Endothelial cell (in vitro differentiated cells): ENCODE measurements at places on chromosomes 7 and 10.

DNA sequence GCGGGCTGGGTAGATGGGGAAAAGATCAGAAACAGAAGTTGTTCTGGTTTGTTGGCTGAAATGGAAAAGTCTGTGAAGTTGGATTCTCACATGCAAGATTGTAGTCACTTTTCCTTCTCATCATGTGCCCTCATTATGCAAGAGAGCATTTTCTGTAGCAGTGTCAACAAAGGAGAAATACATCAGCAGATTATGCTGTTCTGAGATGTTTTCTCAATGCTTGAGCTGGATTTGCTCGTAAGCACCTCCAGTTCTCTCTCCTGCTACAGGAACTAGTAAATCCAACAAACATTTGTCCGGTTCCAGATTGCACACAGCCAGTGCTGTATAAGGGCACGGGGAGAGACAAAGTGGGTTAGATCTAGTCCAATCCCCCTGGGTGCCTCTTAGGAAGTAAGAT lies 90.0 kb downstream of the GATA3 start:
- DNase-seq = no peak

DNA sequence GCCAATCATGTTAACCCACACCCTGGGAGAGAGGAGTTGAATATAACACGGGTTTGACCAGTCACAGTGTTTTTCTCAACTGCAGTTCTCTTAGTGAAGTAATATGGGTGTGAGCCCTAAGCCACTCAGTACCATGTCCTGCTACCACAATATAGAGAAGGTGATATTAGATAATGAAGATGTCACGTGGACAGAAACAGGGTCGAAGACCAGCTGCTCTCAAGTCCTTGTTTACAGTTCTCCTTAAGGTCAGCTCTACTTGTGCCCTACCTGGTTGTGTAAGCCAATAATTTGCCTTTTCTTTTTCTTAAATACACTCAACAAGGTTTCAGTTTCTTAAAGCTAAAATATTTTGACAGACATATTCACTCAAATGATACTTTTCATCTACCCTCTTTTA lies 128.3 kb upstream of the POT1 start:
- DNase-seq = no peak

DNA sequence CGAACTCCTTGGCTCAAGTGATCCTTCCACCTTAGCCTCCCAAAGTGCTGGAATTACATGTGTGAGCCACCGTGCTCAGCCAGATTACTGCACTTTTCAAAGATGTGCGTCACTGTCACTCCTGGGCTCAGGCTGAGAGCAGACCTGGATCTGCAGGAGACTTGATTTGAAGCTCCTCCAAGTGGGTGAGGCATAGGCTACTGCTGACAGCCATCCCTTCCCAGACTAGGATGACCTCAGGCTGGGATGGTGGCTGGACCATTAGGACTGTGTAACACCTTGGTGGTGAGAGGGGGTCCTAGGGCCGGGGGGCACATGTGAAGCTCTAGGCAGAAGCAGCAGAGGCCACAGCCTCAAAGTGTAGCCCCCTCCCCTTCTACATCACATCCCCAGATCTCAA lies 8.2 kb upstream of the SRRM3 start:
- DNase-seq = no peak

GRCh38 chr7:1015196-1016121 lies 28.9 kb upstream of the GPR146 start:
- no peak for DNase-seq

DNA sequence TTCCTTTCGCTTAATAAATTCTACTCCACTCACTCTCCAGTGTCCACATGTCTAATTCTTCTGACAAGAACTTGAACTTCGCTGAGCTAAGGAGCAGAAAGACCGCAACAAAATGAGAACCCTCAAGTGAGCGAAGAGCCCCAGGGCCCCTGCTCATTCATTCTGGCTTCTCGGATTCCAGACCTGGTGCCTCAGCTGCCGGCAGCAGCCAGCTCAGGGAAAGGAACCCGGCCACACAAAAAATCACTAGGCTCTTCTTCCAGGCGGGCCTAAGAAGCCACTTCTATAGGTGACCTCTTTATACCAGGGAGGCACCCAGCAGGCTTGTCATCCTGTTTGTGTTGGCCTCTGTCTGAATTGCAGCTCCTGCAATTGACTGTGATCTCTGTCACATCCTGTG lies 33.3 kb downstream of the OTUD1 start:
- no peak for DNase-seq

- DNase-seq = no peak
Observed at GRCh38 chr10:7797582-7797981, 9.6 kb downstream of the ATP5F1C start.

- DNase-seq = no peak
Observed at GRCh38 chr7:50674896-50675835, 107.5 kb downstream of the GRB10 start.

- DNase-seq = no peak
Observed at GRCh38 chr7:80686576-80686975, 48.1 kb downstream of the CD36 start.

GRCh38 chr10:29658984-29659965 lies 24.5 kb upstream of the SVIL start:
- peak; percentile 14 for DNase-seq

- DNase-seq = no peak
Observed at GRCh38 chr10:17847585-17848296, 38.6 kb downstream of the MRC1 start.

DNA sequence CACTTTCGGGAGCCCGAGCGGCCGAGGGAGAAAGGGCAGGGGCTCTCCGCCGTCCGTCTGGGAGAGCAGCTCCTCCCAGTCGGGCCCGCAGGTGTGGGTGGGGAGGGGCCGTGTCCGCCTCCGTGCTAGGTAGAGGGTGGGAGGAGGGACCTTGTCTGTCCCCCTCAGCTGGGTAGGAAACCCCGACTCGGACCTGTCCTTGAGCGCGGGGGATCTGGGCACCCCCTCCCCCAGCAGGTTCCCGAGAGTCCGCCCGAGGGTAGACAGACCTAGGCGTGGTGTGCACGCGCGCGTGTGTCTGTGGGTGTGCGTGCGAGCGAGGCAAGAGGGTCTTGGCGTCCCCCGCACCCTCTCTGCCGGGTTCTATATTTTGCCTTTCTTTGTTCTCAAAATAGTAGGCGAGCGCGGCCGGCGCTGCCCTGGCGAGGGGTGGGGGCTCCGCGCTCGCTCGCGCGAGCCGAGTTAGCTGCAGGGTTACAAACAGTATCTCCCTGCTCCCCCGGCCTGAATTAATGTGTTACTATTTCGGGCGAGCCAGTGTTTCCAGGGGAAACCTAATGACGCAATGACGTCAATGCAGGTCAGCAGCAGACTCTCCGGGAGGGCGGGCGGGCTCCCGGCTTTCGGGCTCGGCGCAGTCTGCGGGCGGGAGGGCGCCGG lies 73.9 kb upstream of the LEP start:
- peak; percentile 26 for DNase-seq

DNA sequence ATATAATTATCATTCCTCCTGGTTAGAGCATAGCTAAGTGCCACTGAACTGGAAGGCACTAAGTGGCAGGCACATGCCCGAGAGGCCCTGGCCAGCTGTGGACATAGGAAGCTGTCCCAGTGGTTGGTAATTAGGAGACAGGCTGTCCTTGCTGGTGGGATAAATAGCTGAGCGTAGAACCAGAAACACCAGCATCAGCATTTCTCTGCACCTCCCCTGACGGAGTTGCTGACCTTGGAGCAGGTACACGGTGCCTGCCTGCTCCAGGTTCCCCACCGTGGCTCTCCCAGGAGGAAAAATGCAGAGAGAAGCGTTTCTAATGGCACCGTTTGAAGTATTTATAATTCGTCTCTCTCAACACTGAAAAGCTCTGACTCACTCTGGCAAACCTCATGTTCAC lies 5.6 kb upstream of the ABLIM1 start:
- DNase-seq = no peak

GRCh38 chr10:73965890-73966768 lies 31.8 kb upstream of the VCL start:
- DNase-seq = peak; percentile 67

- no peak for DNase-seq
Observed at GRCh38 chr7:105297985-105298384, 90.7 kb downstream of the SRPK2 start.

- no peak for DNase-seq
Observed at GRCh38 chr10:93261089-93261488, 187.4 kb downstream of the CYP26A1 start.

- no peak for DNase-seq
Observed at GRCh38 chr10:51000976-51001375, 73.3 kb upstream of the PRKG1 start.

DNA sequence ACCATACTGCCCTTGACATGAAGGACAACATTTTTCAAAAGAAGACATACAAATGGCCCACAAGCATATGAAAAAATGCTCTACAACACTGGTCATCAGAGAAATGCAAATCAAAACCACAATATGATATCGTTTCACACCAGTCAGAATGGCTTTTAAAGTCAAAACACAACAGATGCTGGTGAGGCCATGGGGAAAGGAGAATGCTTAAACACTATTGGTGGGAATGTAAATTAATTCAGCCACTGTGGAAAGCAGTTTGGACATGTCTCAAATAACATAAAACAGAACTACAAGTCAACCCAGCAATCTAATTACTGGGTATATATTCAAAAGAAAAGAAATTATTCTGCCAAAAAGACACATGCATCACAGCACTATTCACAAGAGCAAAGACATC lies 4.2 kb upstream of the NT5C3A start:
- no peak for DNase-seq

DNA sequence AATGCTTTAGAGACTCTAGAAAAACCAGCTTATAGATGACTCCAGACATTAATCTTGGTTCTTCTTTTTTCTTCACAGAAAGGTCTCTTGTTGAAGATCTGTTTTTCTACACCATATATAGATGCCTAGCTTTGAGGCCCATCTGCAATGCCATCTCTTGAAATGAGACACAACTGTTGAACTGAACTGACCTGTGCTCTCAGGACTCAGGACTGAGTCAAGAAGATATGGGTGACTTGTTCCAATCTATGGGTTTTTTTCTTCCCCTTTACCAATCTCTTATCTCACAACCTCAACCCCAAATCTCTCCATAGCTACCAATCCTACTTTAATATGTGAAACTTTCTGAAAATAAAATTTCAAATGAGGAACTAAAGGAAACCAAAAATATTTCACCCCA lies 194.7 kb downstream of the SNX13 start:
- no peak for DNase-seq

DNA sequence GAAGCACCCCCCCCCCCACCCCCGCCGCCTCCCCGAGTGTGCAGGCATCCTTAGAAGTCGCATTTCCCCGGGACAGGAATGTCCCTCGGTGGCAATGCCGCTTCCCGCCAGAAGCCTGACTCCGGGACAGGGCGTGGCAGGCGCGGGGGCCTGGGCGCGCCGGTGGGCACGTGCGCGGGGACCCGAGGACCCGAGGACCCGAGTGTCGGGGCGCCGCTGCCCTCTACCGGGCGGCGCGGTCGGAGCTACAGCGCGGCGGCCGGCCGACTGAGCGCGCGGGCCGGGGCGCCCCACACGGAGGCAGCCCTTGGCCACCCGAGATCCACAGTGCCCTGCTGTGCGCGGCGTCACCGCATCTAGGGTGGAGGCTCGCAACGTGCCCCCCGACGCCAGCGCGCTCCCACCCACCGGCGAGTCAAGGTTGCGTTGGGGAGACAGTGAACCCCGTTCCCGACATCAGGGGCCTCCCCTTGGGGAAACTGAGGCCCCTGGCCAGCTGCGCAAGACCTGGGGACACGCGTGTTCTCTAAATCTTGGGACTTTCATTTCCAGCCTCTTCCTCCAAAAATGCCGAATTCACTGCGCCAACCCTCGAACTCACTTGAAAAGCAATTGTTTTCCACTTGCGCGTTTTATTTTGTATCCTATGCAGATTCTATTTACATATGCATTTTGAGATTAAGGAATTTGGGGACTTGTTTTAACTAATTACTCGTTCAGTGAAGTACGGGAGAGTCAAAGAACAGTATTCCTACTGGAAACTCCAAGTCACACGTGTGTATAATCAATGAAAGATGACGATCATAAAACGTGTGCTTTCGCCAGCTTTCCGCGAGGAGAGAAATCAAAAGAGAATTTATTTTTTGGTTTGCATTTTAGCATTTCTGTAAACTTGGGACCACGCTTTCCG lies 3.1 kb upstream of the CUX1 start:
- peak; percentile 62 for DNase-seq

DNA sequence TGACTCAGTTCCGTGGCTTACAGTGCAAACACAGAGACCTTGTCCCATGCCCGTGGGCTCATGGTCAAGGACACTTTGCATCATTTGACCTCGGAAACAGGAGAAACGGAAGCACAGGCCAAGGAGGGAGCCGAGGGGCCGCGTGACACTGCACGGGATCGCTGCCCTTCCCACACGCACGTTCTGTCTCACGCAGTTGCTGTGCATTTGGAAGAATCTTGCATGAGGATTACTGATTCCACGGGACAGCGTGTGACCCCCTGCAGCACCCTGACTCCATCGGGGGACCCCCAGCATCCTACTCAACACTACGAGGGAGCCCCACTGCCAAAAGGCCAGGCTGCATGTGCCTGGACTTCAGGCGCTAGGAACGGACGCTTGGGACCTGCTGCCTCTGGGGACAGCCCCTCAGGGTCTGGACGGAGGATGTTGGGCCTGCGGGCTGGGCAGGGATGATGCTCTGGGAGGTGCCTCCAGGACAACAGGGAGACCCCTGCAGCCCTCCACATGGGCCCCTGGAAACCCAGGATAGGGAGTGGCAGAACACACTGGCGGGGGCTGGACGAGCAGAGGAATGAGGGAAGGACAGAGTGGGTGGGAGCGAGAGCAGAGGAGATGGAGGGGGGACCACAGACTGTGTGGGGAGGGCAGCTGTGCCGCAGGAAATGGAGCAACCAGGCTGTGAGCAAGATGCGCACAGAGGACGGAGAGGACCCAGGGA lies 222.2 kb downstream of the DNAJB6 start:
- no peak for DNase-seq

DNA sequence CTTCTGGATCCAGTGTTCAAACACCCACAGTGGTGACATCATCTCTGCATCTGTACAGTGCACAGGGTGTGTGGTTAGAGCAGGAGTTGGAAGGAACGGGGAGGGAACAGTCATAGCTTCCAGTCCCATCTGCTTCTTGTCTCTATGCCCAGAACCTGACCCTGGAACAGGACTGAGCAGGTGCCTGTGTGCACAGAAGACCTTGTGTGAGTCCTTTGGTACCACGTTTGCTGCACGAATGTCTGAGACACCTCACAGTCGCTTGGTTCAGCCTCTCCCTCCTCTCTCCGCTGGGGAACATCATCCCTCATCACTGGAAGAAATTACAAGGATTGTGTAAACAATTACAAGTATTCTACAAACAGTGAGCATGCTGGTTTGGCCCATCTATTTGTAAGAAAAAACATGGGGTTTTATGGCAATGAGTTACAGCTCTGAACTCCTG lies 243.0 kb upstream of the KLF6 start:
- DNase-seq = no peak

- peak; percentile 67 for DNase-seq
Observed at GRCh38 chr10:96370584-96371157, 11.9 kb upstream of the OPALIN start.

- DNase-seq = peak; percentile 37
Observed at GRCh38 chr7:25069900-25070443, 55.1 kb downstream of the CYCS start.

DNA sequence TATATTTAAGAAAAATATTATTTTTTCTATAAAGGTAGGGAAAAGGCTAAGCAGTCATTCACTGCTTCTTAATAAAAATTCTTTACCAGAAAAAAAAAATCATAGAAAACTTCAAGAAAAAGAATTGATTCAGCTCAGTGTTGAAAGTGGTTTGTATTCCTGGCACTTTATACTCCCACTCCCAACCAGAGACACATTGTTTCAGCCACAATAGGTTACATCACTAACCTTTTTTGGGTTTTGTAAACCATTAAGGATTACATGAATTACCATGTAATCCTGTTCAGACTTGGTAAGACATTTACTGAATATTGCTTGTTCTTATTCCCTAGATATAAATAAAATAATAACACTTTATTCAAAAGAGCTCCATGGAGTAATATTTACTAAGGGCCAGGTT lies 46.6 kb downstream of the MINPP1 start:
- no peak for DNase-seq
